CD4-positive, alpha-beta T cell treated with Interleukin-12 subunit alpha and Interleukin-12 subunit beta, for 1 hour (primary cell): ENCODE measurements at places on chromosomes 1 and 21.

- DNase-seq: no peak
Observed at GRCh38 chr1:81811757-81812371, 11.1 kb downstream of the ADGRL2 start.

GRCh38 chr1:156025876-156026275 lies 5.1 kb upstream of the SSR2 start:
- peak; percentile 40 for DNase-seq

- DNase-seq: no peak
Observed at GRCh38 chr1:184287001-184287400, 99.8 kb upstream of the C1orf21 start.

- DNase-seq: no peak
Observed at GRCh38 chr1:232355162-232356006, 274.5 kb downstream of the SIPA1L2 start.

- DNase-seq: no peak
Observed at GRCh38 chr1:157152510-157152909, 14.3 kb upstream of the ETV3 start.

DNA sequence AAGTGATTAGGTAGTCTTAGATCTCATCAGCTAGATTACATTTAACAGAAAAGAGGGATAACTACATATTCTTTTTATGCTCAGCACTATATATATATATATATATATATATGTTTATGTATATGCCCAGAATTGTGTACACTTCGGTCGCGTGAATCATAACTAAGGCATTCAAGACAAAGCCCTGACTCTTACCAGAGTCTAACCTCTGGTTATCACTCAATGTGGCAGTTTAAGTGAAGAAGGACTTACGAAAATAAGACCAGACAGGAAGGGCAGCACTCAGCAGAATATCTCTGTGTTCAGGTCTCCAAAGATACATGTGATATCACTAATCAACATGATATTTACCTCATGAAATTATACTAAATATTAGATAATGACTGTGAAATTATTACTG lies 1326.7 kb downstream of the MRPL39 start:
- no peak for DNase-seq

DNA sequence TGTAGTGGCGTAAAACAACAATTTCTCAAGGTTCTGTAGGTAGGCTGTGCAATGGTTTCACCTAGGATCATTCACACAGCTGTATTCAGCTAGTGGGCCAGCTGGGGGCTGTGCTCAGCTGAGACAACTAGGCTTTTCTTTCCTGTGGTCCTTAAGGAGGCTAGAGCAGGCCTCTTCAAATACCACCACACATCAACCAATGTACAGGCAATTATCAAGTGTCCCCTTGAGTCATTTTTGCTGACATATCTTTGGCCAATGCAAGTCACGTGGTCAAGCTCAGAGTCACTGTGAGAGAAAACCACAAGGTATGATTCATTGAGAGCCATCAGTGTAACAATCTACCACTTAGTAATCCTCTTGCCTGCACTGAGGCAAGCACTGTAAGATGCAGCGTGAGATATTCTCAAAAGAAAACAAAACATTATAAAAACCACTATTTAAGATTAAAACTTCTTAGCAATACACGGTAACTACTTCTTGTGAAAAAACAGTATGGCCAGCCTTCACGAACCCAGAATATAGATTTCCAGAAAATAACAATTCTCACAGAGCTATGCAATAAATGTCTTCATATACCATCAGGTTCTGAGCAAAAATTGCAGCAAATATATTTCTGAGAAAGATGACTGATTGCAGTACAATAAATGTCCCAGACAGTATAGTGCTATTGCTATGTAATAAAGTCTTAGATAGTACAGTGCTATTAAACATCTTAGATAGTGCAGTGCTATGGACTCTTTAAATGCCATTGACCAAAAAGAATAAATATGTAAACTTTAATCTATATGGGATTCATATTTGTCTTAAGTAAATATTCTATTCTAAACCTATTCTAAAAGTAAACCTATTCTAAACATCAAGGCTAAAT lies 55.3 kb downstream of the NME7 start:
- DNase-seq: peak; percentile 41

DNA sequence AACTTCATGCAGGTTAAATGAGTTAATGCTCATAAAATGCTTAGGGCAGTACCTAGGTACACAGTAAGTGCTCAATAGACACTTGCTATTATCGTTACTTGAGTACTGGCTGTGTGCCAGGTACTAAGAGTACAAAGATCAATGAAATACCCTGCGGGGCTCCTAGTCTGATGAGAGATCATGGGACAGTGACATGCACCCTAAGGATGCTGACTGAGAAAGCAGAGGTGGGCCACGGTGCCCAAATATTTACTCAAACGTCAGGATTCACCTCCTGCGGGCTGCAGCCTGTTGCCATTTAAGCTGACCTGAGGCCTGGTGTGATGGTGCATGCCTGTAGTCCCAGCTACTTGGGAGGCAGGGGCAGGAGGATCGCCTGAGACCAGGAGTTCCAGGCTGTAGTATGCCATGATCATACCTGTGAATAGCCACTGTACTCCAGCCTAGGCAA lies 19.8 kb upstream of the LUZP1 start:
- no peak for DNase-seq

GRCh38 chr1:239025223-239025622 lies 361.1 kb upstream of the CHRM3 start:
- DNase-seq: no peak

- DNase-seq: no peak
Observed at GRCh38 chr1:3103967-3104677, 35.1 kb downstream of the PRDM16 start.

DNA sequence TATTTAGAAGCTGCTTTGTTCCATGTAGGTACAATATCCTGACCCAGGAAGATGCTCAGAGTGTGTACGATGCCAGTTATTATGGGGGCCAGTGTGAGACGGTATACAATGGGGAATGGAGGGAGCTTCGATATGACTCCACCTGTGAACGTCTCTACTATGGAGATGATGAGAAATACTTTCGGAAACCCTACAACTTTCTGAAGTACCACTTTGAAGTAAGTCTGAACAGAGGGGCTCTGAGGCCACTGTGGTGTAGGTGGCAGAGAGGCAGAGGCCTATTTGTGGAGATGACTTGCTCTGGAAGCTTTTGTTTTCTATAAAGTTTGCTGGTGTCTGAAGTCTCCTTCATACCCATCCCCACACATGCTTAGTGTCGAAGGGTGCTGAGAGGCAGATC lies 26.8 kb downstream of the C8A start:
- no peak for DNase-seq

- DNase-seq: no peak
Observed at GRCh38 chr21:41610042-41610839, 102.3 kb upstream of the TMPRSS2 start.
